ENCODE measurements at places on chromosomes 6 and 20. TPM values are rescaled to one million over a fixed set of nuclear protein-coding genes. Genes with fewer than 3 reads are reported as not detected.

DNA sequence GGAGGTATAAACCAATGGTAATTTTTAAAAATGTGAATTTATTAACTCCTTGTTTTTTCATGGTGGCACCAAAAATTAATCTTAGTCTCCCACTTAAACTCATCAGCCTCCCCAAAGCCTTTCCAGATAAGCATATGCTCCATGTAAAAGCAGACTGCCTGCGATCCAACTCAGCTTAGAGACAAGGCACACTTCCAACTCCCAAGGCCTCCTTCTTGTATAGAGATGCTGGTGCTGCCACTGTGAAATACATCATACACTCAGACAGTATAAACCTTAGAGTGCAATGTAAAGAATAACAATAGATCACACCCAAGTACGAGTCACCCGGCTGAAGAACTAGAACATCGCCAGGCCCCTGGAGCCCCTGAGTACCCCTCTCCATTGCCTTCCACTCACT, 2.0 kb downstream of the ANKRD6 start:
- no peak for DNase-seq

DNA sequence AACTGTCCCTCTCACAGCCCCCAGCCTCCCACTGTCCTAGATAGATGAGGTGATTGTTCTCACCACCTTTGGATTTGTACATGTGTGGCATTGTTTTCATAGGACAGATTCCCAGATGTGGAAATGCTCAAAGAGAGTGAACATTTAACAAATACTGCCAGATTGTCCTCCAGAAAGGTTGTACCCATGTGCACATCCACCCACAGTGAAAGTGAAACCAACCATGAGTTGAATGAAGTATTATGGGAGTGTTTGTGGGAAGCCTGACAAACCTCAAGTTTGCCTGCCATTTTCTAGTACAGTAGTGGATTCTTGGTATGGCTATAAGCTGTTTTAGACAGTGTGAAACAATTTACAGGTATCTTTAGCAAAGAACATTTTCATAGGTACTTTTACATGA, 42.7 kb downstream of the ANKRD6 start:
- no peak for DNase-seq

DNA sequence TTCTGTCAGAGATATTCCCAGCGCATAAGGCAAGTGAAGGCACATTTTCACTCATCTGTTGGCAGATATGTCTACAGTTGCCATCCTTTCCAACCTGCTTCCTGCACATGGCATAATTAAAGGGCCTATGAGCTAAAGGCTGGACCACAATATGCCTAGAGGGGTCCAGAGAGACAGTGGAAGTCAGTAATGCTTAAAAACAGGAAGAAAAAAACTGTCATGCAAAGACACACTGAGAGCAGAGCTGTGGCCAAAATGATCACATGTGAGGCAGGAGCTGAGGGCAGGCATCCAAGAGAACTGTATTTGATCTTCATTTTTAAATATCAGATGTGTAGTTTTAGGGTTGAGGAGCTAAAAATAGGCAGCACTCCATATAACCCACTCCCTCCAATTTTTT, 125.0 kb upstream of the BACH2 start:
- no peak for DNase-seq

DNA sequence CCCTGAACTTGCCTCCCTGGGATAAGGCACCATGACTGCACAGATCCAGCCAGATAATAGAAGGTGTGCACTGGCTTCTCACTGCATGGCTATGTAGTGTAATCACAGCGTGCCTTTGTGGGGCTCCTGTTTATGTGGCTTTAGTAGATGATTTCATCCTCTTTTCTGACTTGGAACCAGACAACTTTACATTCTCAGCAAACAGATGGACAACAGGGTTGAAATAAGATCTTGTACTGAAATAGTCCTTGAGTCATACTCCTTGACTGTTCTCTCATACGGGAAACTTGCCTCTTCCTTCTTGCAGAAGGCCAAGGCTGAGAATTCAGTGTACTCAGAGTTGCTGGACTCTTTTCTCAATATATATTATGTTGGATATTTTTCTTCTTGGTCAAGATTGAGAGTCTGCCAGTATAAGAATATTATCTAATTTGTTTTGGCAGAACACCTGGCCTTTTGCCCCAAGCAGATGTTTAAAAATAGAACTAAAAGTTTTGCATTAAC, 25.0 kb upstream of the RNF144B start:
- DNase-seq = no peak

DNA sequence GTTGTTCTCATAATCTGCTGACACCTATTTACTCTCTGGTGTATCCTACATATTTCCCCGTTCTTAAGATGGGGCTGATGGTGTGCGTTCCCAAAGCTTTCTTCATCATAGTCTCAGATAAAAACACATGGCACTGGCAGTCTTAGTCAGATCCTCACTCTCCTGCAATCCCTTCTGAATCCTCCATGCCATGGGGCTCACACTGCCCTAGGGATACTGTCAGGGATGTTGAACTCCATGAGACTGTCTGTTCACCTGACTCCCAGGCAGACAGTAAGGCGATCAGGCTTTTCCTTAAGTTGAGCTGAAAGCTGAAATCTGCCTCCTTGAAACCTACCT, 76.0 kb downstream of the SLX4IP start:
- DNase-seq = no peak

The OR2H2 gene
- total RNA-seq = not detected

The PTCHD4 gene
- total RNA-seq = 7.8 TPM

The MYMX gene
- 0.54 TPM for total RNA-seq

The ADTRP gene
- total RNA-seq = not detected

The FGD2 gene
- total RNA-seq = 0.06 TPM

The FAM209B gene
- total RNA-seq = not detected

The TFAP2A gene
- 0.39 TPM for total RNA-seq
